Neural progenitor cell (in vitro differentiated cells): ENCODE measurements at places on chromosomes 1 and 21. TPM values are rescaled to one million over a fixed set of nuclear protein-coding genes. Genes with fewer than 3 reads are reported as not detected.

DNA sequence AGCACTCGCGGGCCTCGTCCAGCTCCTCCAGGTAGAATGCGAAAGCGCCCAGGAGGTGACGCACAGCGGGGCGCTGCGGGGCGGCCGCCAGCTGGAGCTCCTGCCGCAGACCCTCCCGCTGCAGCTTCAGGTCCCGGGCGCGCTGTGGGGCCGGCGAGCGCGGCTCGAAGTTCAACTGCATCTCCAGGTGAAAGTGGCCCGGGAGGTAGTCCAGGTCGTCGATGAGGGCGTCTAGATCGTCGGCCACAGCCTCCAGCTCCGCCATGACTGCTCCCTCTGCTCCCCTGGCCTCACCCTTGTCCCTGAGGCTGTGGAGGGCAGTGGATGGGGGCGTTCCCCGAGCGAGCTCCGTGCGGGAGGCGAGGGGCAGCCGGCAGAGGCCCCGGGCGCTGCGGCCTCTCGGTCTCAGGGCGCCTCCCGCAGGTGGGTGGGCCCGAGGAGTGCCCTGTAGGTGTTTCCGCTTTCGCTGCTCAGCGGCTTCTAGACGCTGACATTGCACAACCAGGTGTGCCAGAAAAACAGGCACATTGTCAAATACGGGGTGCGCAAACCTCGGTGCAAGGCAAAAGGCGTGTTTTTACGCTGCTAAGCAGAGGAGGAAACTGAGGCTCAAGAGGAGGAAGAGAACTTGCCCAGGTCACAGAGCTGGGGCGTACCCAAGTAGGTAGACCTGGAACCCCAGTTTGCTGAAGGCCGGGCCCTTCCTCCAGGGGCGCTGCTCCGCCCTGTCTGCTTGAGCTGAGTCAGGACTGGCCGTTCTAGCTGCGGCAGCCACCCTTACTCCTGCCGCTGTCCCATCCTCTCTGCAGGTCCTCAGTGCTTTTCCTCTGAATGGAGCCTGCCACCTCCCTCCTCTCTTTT is at the start of gene TTC22:
TTC22 (minus strand) TSS at position 425 of the 861 bp plus-strand sequence; CDS start at position 265, 160 bp downstream.
- no peaks in the 10 kb centered on the region for H3K4me1 ChIP-seq
- peak; percentile 39 for DNase-seq
- H3K36me3 ChIP-seq, result no peaks in the 10 kb centered on the region

DNA sequence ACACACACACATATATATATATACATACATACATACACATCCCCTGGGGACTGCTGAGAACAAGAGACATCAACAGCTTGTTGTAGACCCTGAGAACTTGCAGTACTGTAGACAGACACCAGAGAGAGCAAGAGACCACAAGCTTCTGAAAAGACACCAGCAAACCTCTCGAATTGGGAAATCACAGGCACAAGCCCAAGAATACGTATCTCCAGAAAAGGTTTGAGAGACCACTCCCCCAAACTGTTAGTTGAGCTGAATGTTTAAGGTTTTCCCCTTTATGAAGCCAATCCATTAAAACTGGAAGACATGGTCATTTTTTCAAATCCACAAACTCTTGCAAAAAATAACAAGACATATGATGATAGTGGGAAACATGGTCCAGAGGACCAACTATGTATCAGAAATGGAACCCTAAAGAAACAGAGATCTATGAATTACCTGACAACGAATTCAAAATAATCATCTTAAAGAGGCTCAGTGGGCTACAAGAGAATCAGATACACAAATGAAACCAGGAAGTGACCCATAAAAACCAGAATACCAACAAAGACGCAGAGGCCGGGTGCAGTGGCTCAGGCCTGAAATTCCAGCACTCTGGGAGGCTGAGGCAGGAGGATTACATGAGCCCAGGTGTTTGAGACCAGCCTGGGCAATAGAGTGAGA is 45.1 kb downstream of the SLC2A1 start:
- peak; percentile 83 for DNase-seq
- H3K27ac ChIP-seq, result no peak overlapping the region
- no peaks in the 10 kb centered on the region for H3K36me3 ChIP-seq
- no peak overlapping the region for H3K4me3 ChIP-seq

DNA sequence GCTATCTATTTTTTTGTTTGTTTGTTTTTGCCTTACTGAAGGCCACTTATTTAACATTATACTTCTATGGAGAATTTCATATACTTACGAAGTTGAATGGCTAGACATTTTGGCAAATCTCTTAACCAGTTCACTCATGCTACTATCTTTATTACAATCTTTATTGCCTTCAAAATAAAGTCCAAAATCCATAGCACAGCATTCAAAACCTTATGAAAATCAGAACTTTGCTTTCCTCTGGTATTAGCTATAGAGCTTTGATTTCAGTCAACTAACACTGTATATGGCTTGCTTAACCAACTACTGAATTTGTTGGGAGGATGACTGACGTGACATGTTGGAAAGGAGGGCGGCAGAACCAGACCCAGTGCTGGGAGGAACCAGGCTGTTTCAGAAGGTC is 571.1 kb downstream of the LMO4 start:
- H3K4me3 ChIP-seq, result no peak overlapping the region
- H3K4me1 ChIP-seq, result peaks cover 11% of the 10 kb centered on the region
- no peaks in the 10 kb centered on the region for H3K27me3 ChIP-seq

DNA sequence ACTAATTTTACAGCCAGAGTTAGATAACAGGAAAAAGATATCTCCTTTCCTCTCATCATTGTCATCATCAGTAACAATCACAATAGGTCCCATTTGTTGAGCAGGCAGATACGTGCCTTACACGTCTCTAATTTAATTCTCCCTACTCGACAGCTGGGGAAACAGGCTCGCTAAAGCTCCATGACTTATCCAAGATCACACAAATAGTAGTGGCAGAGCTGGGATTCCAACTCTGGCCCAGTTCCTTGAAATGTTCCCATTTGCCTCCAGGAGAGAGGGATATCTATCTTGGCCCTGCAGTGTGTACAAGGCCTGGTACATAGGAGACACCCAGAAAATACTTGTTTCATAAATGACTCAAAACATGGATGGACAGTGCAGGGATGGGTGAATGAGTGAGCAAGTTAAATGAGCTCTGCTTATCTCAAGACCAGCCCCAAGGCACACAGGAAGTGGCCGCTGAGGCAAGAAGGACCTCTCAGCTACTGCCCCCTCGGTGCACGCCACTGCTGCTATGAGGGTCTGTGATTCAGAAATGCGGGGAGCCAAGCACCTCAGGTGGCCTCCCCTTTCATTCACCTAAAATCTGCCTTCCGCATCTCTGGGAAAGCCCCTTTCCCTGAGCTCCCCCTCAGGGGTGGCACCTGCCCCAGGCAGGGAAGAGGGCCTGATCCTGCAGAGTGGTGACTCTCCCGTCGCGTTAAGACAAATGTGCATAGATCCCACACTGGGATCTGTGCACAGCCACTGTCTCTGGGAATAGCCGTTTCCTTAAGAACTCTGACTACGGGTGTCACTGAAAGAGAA is 3.6 kb downstream of the KCNN3 start:
- H3K36me3 ChIP-seq, result no peaks in the 10 kb centered on the region
- peaks cover 47% of the 10 kb centered on the region for H3K4me1 ChIP-seq
- no peak overlapping the region for H3K27ac ChIP-seq
- DNase-seq, result no peak

DNA sequence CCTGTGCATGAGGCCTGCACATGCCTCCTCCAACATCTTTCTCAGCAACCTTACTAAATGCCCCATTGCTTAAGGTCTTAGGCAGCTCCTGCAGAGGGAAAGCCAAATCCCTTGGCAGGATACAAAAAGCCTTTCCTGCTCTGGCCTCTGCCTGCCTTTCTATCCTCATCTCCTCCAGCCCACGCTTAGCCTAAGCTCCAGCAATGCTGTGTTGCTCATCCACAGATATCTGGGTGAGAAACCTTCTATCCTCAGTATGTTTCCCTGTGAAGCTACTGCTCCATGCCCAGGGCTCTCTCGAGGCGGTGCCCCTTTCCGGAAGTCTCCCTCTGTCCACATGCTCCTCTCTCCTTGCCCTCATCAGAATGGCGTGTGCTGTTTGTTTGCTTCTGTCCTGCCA is 37.0 kb upstream of the CCSAP start:
- no peak overlapping the region for H3K4me3 ChIP-seq
- no peaks in the 10 kb centered on the region for H3K27me3 ChIP-seq
- peaks cover 26% of the 10 kb centered on the region for H3K4me1 ChIP-seq
- no peak overlapping the region for H3K27ac ChIP-seq
- peak; percentile 48 for DNase-seq

- no peak overlapping the region for H3K27ac ChIP-seq
- H3K4me3 ChIP-seq, result no peak overlapping the region
- H3K36me3 ChIP-seq, result no peaks in the 10 kb centered on the region
- no peaks in the 10 kb centered on the region for H3K27me3 ChIP-seq
These were observed 452.9 kb upstream of the PRMT6 start for GRCh38 chr1:106603616-106604015.

DNA sequence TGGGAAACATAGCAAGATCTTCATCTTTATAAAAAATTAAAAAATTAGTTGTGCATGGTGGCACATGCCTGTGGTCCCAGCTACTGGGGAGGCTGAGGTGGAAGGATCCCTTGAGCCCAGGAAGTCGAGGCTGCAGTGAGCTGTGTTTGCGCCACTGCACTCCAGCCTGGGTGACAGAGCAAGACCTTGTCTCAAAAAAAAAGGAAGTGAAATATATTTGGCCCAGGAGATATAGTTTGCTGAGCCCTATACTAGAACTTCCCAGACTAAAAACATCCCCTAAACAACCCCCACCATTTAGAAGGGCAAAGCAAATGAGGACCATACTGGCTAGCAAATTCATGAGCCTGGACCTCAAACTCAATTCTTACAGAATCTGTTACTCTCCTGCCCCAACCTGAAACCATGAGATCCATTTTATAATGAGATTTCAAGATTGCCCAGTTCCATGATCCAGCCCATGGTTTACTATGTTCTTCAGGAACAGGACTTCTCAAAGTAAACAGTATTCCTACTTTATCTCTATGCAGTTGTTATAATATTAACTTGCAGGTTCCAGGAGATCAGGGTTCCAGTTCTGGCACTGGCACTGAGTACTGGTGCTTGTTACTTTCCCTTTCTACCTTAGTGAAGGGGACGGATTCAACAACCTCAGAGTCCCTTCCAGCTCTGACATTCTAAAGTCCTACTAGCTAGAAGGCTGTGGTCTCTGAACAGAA is 48.9 kb upstream of the TADA1 start:
- peaks cover 39% of the 10 kb centered on the region for H3K27me3 ChIP-seq
- DNase-seq, result no peak
- no peaks in the 10 kb centered on the region for H3K36me3 ChIP-seq
- H3K4me3 ChIP-seq, result no peak overlapping the region
- peaks cover 17% of the 10 kb centered on the region for H3K4me1 ChIP-seq

GRCh38 chr1:245469734-245470133 is 314.9 kb downstream of the KIF26B start:
- no peak overlapping the region for H3K27ac ChIP-seq
- no peaks in the 10 kb centered on the region for H3K27me3 ChIP-seq
- DNase-seq, result no peak
- H3K36me3 ChIP-seq, result no peaks in the 10 kb centered on the region
- peaks cover 7% of the 10 kb centered on the region for H3K4me1 ChIP-seq
- no peak overlapping the region for H3K4me3 ChIP-seq

- peak; percentile 88 for DNase-seq
- H3K27me3 ChIP-seq, result no peaks in the 10 kb centered on the region
- no peak overlapping the region for H3K4me3 ChIP-seq
These were observed 53.2 kb downstream of the SYT2 start for GRCh38 chr1:202656951-202657646.

DNA sequence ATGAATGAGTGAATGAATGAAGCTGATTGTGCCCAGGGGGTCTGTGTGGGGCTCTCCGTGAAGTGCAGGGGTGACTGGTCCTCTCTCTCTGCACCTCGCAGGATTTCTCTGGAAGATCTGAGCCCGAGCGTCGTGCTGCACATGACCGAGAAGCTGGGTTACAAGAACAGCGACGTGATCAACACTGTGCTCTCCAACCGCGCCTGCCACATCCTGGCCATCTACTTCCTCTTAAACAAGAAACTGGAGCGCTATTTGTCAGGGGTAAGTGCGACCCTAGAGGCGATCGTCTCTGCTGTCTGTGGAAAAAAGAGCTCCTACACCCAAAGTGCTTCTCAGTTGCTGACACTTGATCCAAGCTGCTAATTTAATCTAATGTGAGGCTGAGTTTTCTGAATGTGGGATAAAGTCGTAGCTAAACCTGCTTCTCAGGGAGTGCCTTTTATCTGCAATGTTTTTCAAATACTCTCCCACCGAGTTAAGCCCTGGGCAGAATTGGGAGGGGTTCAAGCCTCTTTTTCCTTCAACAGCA is 101.7 kb downstream of the HUNK start:
- peak; percentile 67 for DNase-seq
- peaks cover 21% of the 10 kb centered on the region for H3K4me1 ChIP-seq
- no peak overlapping the region for H3K27ac ChIP-seq
- no peak overlapping the region for H3K4me3 ChIP-seq
- no peaks in the 10 kb centered on the region for H3K36me3 ChIP-seq
- H3K27me3 ChIP-seq, result no peaks in the 10 kb centered on the region

DNA sequence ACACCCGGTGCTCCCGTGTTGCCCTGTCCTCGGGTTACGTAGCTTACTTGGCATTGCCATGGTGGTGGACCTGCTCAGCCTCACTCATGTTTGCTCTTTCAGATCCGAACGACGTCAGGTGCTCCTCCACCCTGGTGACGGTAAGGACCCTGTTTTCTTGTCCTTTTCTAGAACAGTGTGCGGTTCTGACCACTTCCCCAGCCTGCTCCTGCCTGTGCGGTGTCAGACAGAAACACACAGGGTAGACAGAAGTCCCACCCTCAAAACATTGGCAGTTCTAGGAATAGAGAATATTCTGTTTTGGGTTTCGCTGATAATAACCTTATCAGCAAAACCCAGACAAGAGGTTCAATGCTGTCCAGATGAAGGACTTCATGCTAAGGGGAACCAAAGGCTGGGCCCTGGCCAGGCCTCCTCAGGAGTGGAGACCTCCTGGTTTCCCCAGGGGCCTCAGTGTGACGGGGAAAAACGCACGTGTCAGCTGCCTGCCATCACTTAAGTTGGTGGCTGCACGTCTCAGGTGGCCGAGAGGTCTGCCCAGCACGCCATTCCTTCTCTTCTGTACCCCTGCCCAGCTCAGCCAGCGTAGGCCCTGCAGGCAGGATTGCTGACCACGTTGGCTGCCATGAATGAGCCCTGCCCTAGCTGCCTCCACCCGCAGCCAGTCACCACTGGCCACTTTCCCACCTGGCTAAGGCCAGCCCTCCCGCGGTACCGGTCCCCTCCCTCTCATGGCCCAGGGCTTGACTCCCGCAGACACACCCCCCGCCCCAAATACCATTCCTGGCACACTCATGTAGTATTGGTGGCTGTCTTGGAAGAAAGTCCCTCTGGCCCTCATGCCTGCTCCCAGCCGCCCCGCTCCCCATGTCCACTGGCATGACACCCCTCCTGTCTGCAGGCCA is 33.6 kb downstream of the SLC37A1 start:
- no peak overlapping the region for H3K4me3 ChIP-seq
- H3K27ac ChIP-seq, result no peak overlapping the region
- H3K4me1 ChIP-seq, result no peaks in the 10 kb centered on the region
- no peak for DNase-seq

- H3K36me3 ChIP-seq, result peaks cover 5% of the 10 kb centered on the region
- no peaks in the 10 kb centered on the region for H3K27me3 ChIP-seq
- no peak overlapping the region for H3K27ac ChIP-seq
- DNase-seq, result peak; percentile 57
- no peaks in the 10 kb centered on the region for H3K4me1 ChIP-seq
- H3K4me3 ChIP-seq, result no peak overlapping the region
These were observed 13.9 kb downstream of the DDX20 start for GRCh38 chr1:111769517-111770146.

GRCh38 chr1:11882814-11883538 is 24.2 kb upstream of the NPPB start:
- H3K4me3 ChIP-seq, result no peak overlapping the region
- no peaks in the 10 kb centered on the region for H3K36me3 ChIP-seq
- H3K27ac ChIP-seq, result no peak overlapping the region
- no peak for DNase-seq

Gene NBPF10
- total RNA-seq, result 0.71 TPM in 2 replicates

Gene SPRR2E
- not detected in 2 replicates for total RNA-seq

Gene S1PR1
- total RNA-seq, result 7.4 and 8.7 TPM in 2 replicates

Gene FMO4
- 3.9 and 8.3 TPM in 2 replicates for total RNA-seq

Gene PLA2G2A
- total RNA-seq, result not detected in 2 replicates

Gene S100A1
- 0.74 TPM in 1 of 2 replicates, not detected in the other for total RNA-seq
